ENCODE measurements at places on chromosomes 4 and X.

DNA sequence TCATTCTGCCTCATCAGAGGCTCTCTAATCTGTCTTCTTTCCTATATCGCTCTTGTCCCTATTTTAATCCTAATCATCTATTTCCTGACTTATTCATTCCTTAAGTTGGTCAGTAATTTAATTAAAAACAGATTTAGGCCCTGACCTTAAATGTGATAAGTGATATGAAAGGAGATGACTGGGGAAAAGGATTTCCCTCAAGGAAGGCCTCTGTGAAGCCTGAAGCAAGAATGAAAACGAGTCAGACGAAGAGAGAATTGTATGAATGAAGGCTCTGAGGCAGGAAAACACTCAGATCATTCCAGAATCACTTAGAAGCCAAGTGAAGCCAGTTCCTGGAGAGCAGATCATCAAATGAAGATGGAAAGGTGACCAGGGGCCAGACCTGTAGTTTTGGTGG is 22.1 kb downstream of the PKD2 start:
- DNase-seq = no peak

- no peak for DNase-seq
Measured at GRCh38 chr4:150390531-150390910, 191.4 kb upstream of the MAB21L2 start.

- DNase-seq = no peak
Measured at GRCh38 chr4:82721819-82722423, 76.7 kb downstream of the SCD5 start.

GRCh38 chr4:3062471-3062870 is 11.9 kb downstream of the HTT-AS start:
- no peak for DNase-seq

- no peak for DNase-seq
Measured at GRCh38 chrX:48632207-48632606, 34.9 kb downstream of the WDR13 start.

DNA sequence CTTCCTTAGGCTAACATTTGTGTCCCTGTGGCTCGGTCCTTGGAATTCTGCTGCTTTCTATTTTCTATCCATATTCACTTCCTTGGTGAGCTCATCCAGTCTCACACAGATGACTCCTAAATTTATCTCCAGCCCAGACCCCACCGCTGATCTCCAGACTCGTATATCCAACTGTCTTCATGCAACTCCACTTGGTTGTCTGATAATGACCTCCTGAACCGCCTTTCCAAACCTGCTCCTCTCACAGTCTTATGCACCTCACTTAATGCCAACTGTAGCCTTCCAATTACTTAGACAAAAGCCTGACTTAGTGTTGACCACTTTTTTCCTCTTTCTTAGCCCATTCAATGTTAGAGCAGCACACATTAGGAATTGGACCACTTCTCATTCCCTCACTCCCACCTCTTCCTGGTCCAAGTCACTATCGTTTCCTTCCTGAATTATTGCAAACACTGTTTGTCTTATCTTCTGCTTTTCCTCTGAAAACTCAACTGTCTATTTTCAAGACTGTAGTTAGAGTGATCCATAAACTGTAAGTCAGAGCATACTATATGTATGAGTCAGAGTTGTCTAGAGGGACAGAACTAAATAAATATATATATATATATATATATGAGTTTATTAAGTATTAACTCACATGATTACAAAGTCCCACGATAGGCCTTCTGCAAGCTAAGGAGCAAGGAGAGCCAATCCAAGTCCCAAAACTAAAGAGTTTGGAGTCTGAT is 292.5 kb downstream of the UNC5C start:
- no peak for DNase-seq

GRCh38 chr4:37066159-37066558 is 178.4 kb upstream of the NWD2 start:
- no peak for DNase-seq

- DNase-seq = no peak
Measured at GRCh38 chr4:147723326-147723725, 8.6 kb upstream of the ARHGAP10 start.

- DNase-seq = no peak
Measured at GRCh38 chr4:78543424-78544125, 8.0 kb upstream of the ANXA3 start.

- DNase-seq = no peak
Measured at GRCh38 chr4:76813070-76813469, 84.9 kb downstream of the SOWAHB start.

GRCh38 chr4:24657768-24658617 is 73.6 kb upstream of the DHX15 start:
- no peak for DNase-seq

- no peak for DNase-seq
Measured at GRCh38 chr4:36011381-36011780, 232.9 kb downstream of the ARAP2 start.

- DNase-seq = no peak
Measured at GRCh38 chr4:82491251-82491960, 61.0 kb downstream of the ENOPH1 start.

GRCh38 chrX:2224161-2224560 is 276.6 kb downstream of the DHRSX start:
- DNase-seq = no peak

- DNase-seq = peak; percentile 46
Measured at GRCh38 chrX:10015723-10016518, 48.8 kb downstream of the CLDN34 start.

All from H9 (cell line).